Mesothelial cell of epicardium (in vitro differentiated cells): ENCODE measurements at places on chromosomes 6 and 20.

GRCh38 chr6:148398678-148399077 is 56.0 kb downstream of the SASH1 start:
- DNase-seq = no peak

DNA sequence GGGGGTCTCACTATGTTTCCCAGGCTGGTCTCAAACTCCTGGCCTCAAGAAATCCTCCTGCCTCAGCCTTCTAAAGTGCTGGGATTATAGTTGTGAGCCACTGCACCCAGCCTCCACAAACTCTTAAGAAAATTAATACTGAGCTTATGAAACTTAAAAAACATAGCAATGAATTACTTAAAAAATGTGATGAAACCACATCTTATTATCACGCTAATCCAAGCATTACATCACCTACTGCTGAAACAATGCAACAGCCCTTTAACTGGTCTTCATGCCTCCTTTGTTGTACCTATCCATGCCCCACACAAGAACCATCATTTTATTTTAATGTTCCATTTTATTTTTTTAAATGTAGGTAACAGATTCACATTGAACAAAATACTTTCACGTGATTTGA is 24.9 kb downstream of the SESN1 start:
- DNase-seq = no peak

DNA sequence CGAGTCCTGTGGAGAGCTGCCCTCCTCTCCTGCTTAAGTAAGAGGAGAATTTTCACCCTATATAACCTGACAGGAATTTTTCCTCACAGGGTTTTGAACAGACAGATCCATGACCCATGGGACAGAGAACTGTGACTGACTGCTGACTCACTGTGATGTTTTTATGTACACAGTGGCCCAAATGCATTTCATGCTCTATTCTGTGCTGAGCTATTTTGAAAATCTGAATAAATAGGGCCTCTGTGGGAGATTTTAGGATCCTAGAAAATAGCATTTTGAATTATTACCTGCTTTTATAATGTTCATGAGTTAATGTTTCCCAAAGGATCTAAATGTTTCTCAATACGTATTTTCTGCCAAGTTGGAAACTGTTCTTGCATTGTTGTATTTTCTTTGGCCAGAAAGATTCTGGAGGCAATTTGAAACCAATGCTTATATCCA is 577.4 kb downstream of the HTR1B start:
- DNase-seq = no peak

DNA sequence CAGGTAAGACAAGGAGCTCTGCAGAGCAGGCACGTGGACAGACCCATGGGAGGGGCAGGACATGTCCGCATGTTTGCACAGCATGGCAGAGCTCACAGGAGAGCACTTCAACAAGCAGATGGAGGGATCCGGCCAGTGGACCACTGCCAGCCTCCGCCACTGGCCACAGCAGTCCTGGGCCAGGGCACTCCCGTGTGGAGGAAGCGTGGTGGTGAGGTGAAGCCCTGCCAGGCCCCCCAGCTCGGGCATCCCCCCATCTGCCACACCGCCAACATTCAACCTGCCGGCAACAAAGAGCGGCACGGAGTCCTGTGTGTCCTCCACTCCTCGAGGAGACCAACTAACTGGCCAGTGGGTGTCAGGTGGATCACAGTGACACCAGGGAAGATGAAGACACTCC is 104.3 kb upstream of the AGPAT4 start:
- no peak for DNase-seq

GRCh38 chr20:34998331-34998950 is 42.8 kb downstream of the MYH7B start:
- DNase-seq = no peak

GRCh38 chr6:144065213-144065660 is 30.1 kb downstream of the SF3B5 start:
- no peak for DNase-seq

DNA sequence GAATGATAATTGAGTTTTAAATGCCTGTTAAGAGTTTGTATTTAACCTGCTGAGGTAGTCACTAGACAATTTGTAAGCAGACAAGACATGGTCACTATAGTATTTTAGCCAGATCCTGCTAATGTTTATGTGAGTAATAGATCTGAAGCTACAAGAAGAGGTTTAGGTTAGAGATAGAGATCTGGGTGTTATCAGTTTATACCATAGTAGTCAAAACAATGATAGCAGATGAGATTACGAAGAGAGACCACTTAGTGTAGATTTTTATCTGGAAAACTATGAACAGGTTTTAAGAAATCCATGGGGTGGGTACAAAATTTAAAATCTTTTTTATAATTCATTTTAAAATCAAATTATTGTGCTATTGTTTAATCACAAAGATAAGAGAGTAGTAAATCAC is 47.5 kb downstream of the PHIP start:
- DNase-seq = no peak

GRCh38 chr6:27539551-27539950 is 66.6 kb upstream of the ZNF184 start:
- DNase-seq = no peak

DNA sequence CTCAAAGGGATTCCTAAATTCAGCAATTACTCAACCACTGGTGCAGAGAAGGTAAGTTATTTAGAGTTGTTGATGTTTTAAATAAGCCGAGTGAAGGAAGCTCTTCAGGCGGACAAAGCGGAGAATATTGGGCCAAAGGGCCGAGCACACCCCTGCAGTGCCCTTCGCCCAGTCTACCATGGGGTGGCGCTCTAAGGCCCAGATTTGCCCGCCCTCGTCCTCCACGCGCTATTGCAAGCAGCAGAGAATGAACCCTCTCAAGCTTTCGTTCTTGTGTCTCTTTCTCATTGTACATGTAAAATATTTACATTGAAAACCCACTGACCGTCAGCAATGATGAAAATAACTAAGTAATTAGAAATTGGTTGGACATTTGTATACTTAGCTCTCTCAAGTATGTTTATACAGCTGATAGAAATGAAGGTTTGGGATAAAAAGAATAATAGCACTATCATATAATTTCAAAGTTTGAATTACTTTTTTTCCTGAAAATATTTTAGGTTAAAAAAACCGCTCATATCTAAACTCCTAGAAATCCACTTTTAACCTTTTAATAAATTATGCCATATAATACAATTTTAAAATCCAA is 195.0 kb upstream of the CEP162 start:
- DNase-seq = peak; percentile 85

- no peak for DNase-seq
Measured at GRCh38 chr20:58042591-58042990, 185.9 kb downstream of the ANKRD60 start.
